Brain pericyte (primary cell): ENCODE measurements at places on chromosomes 13 and 19.
A peak's percentile ranks its signal among the peaks of the same experiment; 100 is the strongest.

GRCh38 chr13:113552786-113553434 is 31.6 kb upstream of the TFDP1 start:
- DNase-seq, result no peak

GRCh38 chr13:42875475-42876269 is 94.3 kb downstream of the FAM216B start:
- no peak for DNase-seq

GRCh38 chr19:55284405-55285058 is 735 bp downstream of the BRSK1 start:
- DNase-seq, result no peak

DNA sequence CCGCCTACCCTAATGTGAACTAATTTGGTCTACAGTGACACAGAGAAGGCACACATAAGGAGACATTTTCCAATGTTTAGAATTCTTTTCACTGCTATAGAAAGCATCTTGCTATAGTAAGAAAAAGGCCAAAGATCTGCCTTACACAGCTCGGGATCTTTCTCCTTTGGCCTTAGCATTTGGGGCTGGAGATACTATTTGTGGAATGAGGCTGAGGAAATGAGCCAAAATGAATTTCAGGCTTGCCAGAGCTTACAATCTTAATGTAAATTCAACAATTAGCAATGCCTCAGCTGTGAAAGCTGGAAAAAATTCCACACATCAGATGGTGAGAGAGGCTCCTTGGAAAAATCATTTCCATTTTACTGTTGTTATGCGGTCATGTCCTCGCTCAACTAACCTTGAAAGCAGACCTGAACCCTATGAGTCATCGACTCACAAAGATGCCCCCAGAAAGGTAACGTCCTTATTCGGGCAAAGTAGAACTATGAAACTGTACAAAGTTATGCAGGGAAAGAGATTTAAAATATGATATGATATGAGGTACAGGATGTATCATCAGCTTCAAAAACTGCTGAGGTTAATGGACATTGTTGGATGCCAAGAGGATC is 324.5 kb upstream of the NBEA start:
- no peak for DNase-seq

GRCh38 chr19:39154100-39154628 is 28.6 kb downstream of the PAK4 start:
- no peak for DNase-seq

- no peak for DNase-seq
Observed at GRCh38 chr19:13833330-13834243, 38.3 kb downstream of the ZSWIM4 start.

DNA sequence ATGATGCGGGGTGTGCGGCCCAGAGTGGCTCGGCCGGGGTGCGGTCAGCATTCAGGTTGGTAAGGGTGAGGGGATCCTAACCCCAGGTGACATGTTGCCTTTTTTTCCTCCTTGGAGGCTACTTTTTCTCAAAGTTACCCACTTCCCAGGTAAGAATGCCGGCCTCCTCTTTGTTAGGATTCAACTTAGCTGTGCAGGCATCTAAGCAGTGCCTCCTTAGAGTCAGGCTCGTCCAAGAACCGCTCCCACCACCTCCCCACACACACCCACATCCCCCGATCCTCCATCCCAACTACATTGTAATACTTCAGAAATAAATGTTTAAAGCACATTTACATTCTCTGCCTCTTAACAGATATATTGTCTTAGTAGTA is 733 bp upstream of the ENOX1 start:
- DNase-seq, result no peak

GRCh38 chr13:68099631-68100030 is 869.5 kb upstream of the PCDH9 start:
- DNase-seq, result no peak

DNA sequence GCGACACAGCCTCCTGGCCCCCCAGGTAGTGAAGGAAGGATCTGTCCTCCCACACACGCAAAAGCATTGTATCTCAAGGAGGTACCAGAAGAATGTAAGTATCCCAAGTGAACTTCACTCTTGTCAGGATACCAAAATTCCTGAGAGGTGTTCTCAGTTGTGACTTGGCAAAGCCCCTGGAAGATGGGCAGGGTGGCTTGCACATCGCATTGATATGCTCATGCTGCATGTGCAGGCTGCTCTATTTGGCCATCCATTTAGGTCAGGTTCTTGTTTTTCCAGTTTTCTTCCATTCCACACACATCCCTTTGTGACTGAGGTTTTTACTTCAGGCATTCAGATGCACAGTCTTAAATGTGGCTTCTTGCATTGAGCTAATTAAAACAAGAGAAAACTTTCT is 382.8 kb downstream of the FOXO1 start:
- no peak for DNase-seq

- no peak for DNase-seq
Observed at GRCh38 chr19:18170714-18171255, 2.8 kb upstream of the IFI30 start.

DNA sequence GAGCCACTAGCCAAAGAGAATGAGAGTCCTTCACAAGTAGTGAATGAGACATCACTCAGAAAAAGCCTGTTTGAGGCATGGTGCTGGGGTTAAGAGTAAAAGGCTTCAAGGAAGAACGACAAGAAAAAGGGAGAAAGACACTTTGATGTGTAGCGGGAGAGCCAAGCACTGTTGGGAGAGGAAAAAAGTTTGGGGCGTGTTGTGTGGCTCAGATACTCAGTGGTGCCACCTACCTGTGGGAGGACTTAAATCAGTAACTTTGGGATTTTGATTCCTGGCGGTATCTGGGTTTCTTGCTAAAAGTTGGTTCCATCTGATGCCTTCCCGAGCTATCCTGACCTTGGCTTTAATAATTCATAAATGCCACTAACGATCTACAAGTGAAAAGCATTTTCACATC is 12.3 kb downstream of the ELSPBP1 start:
- no peak for DNase-seq

GRCh38 chr13:25890671-25891212 is 161.1 kb downstream of the SHISA2 start:
- no peak for DNase-seq

- no peak for DNase-seq
Observed at GRCh38 chr13:75345193-75345592, 136.8 kb downstream of the TBC1D4 start.

- DNase-seq, result peak; percentile 42
Observed at GRCh38 chr19:35879770-35880317, 11.5 kb downstream of the APLP1 start.

GRCh38 chr19:55473225-55474012 is 3.0 kb upstream of the ZNF628 start:
- DNase-seq, result no peak

DNA sequence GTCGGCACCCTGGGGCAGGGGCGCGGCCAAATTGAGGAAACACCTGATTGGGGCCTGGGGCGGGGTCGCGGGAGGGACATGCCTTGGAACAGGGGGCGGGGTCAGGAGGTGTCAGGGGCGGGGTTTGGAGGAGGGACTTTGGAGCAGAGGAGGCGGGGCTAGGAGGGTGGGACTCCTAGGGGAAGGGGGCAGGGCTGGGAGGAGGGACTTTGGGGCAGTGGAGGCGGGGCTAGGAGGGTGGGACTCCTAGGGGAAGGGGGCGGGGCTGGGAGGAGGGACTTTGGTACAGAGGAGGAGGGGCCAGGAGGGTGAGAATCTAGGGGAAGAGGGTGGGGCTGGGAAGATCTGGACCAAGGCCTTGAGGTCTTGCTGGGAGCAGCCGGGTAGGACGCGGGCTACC is 21.9 kb downstream of the GRIN2D start:
- DNase-seq, result no peak

GRCh38 chr19:56751078-56751489 is 79.5 kb upstream of the ZNF835 start:
- no peak for DNase-seq

DNA sequence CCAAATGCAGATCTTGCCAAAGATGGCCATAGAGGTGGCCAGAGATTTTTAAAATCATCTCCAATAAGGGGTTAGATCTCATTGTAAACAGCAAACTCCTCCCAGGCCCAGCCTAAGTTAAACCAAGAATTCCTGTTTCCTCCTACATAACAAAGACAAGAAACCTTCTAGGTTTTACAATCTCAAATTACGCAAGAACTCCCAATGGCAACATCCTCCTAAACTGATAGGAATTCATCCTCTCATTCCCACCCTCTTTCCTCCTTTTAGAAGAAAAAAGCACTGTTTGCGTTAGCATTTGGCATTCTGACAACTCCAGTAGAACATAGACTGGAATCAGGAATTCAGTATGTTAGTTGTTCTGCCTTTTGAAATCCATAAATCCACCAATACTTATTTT is 14.6 kb downstream of the PROSER1 start:
- DNase-seq, result no peak

GRCh38 chr19:41999878-42000208 is 5.8 kb upstream of the ATP1A3 start:
- no peak for DNase-seq

- DNase-seq, result no peak
Observed at GRCh38 chr19:18013210-18014111, 5.5 kb downstream of the ARRDC2 start.

DNA sequence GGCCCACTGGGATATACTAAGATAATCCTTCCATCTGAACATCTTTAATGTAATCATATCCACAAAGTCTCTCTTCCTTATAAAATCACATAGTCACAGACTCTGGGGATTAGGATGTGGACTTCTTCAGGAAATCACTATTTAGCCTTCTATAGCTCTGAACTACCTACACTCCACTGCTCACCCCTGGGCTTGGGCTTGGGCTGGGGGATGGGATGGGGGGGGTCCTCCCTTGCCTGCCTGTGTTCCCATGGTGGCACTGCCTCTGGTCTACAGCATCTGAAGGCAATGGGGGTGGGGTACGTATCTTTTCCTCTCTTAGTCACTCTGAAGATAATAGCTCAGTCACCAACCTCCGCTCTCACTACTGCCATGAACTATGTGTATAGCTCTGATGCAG is 67.8 kb upstream of the SERTM1 start:
- DNase-seq, result no peak

DNA sequence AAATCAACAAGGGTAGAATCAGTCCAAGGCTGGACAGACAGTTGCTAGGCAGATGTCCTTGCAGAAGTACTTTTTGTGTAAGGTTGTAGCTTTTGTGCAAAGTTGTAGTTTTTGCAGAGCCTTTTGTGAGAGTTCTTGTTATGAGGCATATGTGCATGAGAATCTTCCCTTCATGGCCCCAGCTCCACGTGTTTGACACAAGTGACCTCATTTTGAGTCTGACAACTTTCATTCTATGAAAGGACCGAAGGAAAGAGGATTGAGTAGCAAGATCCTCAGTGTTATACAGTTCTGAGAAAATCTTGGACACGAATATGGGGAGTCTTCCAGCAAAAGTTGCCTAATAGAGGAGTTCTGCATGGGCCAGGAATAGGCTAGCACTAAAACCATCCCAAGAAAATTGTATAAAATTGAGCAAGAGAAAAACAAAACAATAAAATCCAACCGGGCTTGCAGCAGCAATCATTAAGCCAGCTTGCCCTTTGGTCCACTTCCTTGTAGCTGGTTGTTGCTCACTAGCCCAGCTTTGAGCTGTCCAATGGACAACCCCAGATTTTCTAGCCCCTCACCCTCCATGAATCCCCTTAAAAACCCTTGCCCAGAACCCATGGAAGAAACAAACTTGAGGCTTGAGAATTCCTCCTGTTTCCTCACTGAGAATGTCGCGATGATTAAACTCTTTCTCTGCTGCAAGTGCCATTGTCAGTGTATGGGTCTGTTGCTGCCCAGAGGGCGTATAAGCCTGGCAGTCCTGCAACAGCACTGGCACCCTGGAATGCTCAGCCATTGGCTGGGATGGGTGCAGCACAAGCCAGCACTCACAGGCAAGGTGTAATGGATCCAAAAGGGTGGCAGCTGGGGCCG is 6.5 kb downstream of the EPSTI1 start:
- DNase-seq, result no peak

DNA sequence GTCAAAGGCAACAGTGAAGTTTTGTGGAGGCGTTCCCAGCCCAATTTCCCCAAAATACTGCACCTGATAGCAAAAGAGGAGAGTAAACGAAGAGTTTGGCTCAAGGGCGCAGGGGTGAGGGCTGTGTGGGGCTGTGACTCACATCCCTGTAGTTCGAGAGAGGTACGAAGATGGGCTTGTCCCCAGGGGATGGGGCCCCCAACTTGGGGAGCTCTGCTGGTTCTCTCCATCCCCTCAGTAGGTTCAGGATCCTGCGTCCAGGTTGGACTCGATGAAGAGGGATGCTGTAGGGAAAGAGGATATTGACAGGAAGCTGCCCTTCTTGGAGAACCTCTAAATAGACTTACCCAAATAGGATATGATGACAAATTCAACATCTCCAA is 3.4 kb downstream of the NAPSA start:
- DNase-seq, result no peak

- no peak for DNase-seq
Observed at GRCh38 chr19:2726904-2727639, 5.9 kb upstream of the DIRAS1 start.

- no peak for DNase-seq
Observed at GRCh38 chr19:1418496-1418775, 11.1 kb downstream of the DAZAP1 start.

GRCh38 chr13:98089246-98089645 is 53.6 kb upstream of the FARP1 start:
- DNase-seq, result no peak

DNA sequence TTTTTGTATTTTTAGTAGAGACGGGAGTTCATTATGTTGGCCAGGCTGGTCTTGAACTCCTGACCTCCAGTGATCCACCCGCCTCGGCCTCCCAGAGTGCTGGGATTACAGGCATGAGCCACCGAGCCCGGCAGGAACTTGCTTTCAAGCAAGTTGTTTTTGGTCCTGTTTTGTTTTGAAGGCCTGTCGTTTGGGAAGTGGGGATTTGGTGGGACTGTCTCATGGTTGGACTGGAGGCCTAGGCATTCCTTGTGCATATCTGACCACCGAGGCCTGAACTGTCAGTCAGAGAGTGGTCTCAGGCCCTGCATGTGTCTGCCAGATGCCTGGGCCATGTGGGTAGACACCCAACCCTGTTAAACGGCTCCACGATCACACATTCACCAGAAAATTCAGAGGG is 26.3 kb downstream of the UBXN6 start:
- DNase-seq, result no peak

DNA sequence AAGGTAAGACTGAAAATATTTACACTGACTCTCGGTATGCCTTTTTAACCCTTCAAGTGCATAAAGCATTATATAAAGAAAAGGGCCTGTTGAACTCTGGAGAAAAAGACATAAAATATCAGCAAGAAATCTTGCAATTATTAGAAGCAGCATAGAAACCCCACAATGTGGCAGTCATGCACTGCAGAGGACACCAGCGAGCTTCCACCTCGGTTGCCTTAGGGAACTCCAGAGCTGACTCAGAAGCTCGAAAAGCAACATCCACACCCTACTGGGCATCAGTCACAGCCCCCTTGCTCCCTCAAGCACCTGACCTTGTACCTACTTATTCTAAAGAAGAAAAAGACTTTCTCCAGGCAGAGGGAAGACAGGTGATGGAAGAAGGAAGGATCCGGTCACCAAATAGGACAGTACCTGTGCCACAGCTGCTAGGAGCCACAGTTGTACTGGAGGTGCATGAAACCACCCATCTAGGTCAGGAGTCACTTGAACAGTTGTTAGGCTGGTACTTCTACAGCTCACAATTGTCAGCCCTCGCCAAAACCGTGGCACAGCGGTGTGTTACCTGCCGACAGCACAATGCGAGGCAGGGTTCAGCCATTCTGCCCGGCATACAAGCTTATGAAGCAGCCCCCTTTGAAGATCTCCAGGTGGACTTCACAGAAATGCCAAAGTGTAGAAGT is 2.9 kb downstream of the ZNF816 start:
- DNase-seq, result no peak
